B cell (primary cell): ENCODE measurements at places on chromosomes 11 and 22. TPM values are rescaled to one million over a fixed set of nuclear protein-coding genes. Genes with fewer than 3 reads are reported as not detected.

Gene CRYBB2
- not detected in 2 replicates for total RNA-seq

GRCh38 chr22:37253126-37253660 is 9.1 kb upstream of the RAC2 start:
- DNase-seq = no peak
- H3K27ac ChIP-seq = no peak overlapping the region
- H3K36me3 ChIP-seq = no peaks in the 10 kb centered on the region
- no peak overlapping the region for H3K4me3 ChIP-seq

- no peaks in the 10 kb centered on the region for H3K36me3 ChIP-seq
- no peak overlapping the region for H3K4me3 ChIP-seq
- no peaks in the 10 kb centered on the region for H3K27me3 ChIP-seq
- no peak overlapping the region for H3K27ac ChIP-seq
These were observed 39.3 kb upstream of the TP53I11 start for GRCh38 chr11:44989831-44990566.

DNA sequence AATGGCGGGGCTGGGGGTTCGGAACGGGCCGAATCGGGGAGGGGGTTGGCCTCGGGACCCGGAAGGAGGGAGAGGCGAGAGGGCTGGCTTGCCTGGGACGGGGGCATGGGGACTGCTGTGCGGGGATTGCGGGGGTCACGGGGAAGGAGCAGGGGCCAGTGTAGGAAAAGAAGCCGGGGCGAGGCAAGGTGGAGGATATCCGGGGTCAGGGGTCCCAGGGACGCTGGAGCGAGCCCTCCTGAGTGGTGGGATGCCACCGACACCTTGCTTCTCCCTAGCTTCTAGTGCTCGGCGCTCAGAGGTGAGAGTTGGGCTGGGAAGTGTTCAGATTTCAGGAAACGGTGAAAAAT is 426 bp upstream of the GDPD5 start:
- H3K27ac ChIP-seq = no peak overlapping the region
- H3K36me3 ChIP-seq = no peaks in the 10 kb centered on the region
- H3K4me1 ChIP-seq = peaks cover 25% of the 10 kb centered on the region

Gene CSNK1E
- 133 and 136 TPM in 2 replicates for total RNA-seq
